ENCODE measurements at places on chromosomes 12 and 14. TPM values are rescaled to one million over a fixed set of nuclear protein-coding genes. Genes with fewer than 3 reads are reported as not detected.

GRCh38 chr14:89845346-89845745 lies 109.2 kb downstream of the EFCAB11 start:
- no peak for DNase-seq

- DNase-seq, result no peak
These were observed 225.5 kb downstream of the EPS8 start for GRCh38 chr12:15563663-15564062.

DNA sequence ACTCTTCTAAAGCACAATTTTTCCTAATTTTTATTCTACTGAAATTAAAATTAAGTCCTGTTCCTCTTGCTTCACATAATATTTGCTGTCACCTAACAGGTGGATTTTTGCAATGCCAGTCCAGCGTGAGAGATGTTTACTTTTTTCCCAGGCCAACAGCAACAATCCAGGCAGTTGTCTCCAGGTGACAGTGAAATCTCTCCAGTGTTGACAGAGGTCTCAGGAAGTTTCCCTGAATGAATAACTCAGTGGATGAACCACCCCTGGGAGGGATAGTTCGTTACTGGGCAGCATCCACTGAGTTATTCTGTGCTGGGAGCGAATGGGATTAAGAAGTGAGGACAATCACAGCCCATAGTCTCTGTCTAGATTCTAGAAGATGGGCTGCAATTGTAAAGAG lies 7.1 kb upstream of the NT5DC3 start:
- DNase-seq, result no peak

GRCh38 chr14:104895786-104896661 lies 28.7 kb upstream of the PLD4 start:
- DNase-seq, result peak; percentile 65

GRCh38 chr12:62843716-62844115 lies 91.2 kb downstream of the PPM1H start:
- DNase-seq, result no peak

FITM1 gene
- 0.33 TPM for total RNA-seq

DAO gene
- not detected for total RNA-seq

DNA sequence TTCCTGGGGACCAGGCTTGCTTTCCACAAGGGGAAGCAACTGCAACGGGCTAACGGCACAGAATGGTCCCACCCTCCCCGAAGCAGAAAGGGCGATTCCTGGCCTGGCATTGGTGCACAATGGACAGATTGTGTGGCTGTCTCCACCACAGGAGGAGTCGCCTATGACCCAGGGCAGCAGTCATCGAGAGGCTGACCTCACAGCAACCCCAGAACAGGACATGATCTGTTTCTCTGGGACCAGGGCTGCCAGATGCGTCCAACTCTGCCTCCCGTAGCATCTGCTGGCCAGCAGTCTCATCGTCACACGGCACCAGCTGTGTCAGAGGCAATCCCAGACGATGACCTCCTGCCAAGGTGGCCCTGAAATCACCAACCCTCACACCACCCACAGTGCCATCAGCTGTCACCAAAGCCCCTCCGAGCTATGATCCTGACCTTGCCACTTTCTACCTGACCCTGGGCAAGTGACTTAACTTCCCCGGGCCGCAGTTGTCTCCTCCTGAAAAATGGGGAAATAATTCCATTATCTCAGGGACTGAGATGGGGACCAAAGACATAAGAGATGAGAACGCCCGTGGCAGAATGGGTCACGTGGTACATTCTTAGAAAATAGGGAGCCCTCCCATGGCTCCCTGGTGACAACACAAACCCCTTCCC lies 86.7 kb downstream of the CHGA start:
- peak; percentile 85 for DNase-seq

SERPINA9 gene
- total RNA-seq, result not detected

- no peak for DNase-seq
These were observed 2.8 kb upstream of the SIX1 start for GRCh38 chr14:60651796-60652673.

DNA sequence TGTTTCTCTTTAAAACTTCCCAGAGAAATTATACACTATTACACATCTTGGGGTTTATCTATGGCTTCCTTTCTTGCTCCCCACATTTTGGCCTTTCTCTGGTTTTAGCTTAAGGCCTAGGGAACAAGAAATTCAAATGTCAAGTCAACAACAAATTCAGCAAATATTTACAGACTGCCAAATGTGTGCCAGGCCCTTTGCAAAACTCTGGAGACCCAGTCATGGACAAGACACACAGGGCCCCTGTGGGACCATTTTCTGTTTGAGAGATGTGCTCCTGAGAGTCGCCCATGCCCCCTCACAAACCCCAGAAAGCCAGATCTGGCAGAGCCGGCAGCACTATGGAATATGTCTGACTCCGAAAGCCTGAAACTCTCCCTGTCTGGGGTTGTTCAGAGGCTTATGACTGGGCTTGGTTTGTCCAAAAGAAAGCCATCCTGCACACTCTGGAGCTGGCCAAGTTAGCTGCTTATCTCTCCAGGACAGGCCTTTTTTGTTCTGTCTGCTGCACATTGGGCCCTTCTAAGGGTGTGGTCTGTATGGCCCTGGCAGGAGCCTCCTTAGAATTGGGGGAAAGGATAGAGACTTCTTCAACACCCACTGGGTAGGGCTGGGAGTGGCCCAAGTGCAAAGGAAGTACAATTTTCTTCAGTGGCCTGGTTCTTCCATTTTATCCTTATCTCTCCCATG lies 1.1 kb upstream of the KRT3 start:
- no peak for DNase-seq
